CD4-positive, alpha-beta memory T cell (primary cell): ENCODE measurements at places on chromosomes 7 and 10.
A peak's percentile ranks its signal among the peaks of the same experiment; 100 is the strongest.

DNA sequence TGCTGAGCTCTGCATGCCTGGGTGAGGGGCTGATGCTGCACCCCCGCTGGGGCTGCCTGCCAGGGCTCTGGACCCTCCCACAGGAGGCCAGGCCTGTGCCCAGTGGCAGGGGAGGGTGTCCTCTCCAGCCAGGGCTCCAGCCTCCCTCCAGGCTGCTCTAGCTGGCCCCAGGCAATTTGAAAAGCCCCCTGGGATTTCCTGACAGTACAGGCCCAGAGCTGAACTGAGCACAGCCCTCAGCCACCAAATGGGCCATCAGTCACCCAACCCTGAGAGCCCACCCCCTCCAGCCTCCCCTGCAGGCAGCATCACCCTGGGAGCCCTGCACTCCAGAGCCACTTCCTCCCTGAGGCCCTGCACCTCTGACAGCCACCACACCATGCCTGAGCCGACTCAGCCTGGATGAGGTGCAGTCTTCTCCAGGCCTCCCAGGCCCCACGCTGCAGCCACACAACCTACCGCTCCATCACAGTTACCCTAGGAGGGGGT lies 101.8 kb upstream of the RET start:
- no peak for DNase-seq

- no peak for DNase-seq
These were observed 591.5 kb downstream of the DNAJB6 start for GRCh38 chr7:157928171-157928794.

- DNase-seq: no peak
These were observed 2.7 kb downstream of the REPIN1 start for GRCh38 chr7:150371131-150371995.

DNA sequence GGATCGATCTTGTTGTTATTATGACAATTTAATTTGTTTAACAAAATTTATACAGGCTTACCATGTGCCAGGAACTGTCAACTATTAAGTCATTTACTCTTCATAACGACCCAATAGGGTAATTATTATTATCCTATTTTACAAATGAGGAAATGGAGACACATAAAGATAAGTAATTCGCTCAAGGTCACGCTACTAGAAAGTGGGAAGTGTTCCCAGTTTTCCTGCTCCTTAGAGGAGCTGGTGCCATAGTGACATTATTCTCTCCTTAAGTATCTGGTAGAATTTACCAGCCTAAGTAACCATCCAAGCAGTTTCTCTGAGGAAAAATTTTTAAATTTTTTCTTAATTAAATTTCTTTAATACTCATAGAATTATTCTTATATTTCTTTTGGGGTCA lies 360.9 kb upstream of the RNF32 start:
- no peak for DNase-seq

- DNase-seq: no peak
These were observed 1111.6 kb upstream of the SORCS1 start for GRCh38 chr10:108275895-108276685.

DNA sequence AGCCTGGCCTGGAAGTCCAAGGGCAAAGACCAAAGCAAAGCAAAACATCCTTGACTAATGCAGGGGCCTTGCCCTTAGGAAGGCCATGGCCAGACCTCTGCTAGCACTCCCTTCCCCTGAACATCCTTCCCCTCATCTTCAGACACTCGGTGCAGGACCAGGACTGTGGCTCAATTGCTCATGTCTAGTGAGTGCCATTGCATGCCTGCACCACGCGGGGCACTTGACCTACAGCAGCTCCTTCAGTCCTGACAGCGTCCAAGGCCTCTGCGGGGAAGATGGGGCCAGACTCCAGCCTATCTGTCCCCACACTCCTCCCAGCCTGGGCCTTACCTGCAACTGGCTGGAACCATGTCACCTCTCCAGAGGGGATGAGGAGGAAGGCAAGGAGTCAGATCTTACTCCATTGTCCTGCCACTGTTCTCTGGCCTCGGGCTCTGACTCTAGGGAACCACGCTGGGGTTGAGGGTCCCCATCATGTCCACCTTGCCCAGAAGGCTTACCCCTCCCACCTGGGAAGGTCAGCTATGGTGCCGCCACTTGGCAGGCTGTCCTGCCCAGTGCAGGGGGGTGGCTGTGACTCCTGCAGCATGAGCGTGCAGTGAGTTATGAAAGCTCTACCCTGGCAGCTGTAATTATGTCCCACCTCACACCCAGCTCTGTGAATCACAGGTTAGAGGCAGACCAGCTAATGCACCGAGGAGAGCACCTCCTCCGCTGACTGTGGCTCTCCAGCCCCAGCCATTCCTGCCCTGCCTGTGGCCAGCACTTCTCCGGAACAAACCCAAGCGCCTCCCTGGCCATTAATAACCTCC lies 16.1 kb downstream of the DRGX start:
- DNase-seq: no peak

DNA sequence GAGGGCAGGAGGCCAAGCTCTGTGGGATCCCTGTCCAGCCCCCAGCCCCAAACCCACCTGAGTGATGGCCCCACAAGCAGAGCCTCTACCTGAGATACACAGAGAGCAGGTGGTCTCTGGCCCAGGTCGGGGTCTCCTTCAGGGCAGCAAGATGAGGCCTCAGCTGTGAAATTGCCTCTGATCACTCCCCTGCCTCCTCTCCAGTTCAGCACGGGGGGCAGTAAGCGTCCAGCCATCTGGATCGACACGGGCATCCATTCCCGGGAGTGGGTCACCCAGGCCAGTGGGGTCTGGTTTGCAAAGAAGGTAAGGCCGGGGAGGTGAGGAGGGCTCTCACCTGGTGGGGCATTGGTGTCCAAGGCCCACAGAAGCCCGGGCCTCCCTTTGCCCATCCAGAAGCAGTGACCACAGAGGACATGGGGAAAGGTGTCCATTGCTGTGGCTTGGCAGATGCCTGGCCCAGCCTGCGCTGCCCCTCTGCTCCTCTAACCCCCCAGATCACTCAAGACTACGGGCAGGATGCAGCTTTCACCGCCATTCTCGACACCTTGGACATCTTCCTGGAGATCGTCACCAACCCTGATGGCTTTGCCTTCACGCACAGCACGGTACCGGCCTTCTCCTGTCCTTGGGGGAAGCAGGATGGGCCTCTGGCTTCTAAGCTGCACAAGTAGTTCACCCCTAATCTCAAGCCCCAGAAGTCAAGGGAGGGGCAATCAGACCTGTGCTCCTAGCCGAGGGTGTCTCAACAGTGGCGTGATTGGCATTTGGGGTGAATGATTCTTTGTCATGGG lies 3.1 kb downstream of the CPA1 start:
- no peak for DNase-seq

- DNase-seq: no peak
These were observed 167.0 kb downstream of the SFMBT2 start for GRCh38 chr10:7243873-7244272.

DNA sequence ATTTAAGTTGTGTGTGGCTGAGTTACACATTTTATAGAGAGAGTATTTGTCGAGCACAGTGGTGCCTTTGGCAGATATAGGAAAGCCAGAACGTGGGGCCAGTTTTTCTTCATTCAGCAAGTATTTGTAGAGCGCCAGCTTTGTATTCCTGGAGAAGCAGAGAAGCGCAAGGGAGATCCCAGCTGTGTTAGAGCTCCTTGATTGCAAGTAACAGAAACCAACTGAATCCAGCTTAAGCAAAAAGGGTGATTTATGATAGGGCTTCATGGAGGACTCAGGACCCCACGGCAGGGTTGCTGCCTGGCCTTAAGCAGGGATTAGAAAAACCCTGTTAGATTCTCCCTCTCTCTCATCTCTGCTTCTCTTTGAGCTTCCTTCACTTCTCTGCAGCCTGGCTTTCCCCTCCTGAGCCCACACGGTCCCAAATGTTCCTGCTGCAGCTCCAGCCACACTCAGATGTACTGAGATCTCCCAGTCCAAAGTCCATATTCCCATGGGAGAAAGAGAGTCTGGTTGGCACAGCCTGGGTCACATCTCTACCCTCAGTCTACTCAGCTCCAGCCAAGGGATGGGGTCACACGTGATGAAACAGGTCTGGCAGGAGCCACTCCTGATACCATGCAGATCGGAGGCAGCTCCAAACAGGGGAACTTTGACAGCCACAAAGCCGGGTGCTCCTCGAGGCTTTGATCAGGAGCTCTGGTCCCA lies 16.7 kb downstream of the UBTD1 start:
- DNase-seq: no peak

DNA sequence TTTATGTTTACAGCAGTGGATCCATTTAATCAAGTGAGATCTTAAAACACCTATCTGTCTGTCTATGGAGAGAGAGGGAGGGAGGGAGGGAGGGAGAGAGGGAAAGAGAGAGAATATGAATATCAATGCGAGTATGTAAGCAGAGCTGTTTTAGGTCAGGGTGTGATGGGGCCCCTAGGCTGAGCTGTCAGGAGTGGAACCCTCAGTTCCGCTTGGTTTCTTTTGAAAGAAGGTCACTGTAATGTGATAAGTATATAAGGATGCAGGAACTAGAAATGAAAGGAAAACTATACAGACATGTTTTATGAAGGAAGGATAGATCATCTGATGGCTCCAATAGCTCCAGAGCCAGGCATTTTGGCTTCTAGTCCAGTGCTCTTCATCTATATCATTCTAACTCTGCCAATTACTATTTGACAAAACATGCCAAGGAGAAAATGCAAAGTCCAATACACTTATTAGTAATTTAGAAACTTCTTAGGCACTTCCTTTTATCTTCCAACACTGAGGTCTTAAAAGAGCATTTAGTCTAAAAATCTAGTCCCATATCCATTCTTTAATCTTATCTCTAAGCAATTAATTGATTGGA lies 70.3 kb downstream of the NRCAM start:
- DNase-seq: no peak

GRCh38 chr10:108404155-108404554 lies 1239.6 kb upstream of the SORCS1 start:
- DNase-seq: no peak

DNA sequence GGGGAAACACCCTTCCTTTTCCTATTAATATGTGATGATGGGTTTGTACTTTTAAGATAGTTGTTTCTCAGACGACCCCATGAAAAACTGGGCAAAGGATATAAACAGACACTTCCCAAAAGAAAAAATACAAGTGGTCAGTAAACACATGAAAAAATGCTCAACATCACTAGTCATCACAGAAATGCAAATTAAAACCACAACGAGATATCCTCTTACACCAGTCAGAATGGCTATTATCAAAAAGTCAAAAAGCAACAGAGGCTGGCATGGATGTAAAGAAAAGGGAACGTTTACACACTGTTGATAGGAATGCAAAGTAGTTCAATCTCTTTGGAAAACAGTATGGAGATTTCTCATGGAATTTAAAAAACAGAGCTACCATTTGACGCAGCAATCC lies 111.4 kb upstream of the ZEB1 start:
- no peak for DNase-seq

GRCh38 chr7:138785587-138786437 lies 12.0 kb upstream of the TMEM213 start:
- no peak for DNase-seq

DNA sequence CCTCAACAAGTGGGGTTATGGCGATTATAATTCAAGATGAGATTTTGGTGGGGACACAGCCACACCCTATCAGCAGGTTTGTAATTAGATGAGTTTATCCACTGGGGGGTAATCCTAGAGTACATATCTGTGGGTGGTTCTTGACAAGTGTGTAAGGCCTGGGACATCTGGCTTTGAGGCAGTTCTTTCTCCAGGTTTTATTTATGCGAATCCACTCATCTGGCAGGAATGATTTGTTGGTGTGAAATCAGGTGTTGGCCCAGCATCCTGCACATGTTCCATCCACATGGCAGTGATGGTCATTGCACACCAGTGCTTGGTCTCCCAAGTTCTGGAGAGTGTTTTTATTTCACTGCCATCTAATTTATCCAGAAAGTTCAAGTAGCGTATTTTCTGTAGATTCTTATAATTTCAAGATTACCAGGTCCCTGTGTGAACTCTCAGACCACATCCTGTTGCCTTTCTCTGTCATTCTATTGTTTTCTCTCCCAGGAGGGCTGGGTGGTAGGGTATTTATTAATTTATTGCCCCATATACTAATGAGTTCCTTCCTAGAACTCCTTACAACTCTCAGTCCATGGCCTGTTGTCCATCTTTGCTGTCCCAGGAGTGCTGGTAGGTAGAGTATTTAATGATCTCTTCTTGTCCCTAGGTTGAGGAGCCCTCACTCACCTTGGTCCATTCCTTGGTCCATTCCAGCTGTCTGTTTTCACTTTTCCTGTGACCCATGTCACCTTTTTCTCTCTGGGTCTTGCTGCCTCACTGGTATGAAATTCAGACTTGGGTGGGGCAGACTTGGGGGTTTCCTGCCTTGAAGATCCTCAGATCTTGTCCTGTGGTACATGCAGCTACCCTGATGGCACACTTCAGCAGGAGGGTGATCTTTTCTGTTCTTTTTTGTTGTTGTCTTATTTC lies 10.4 kb downstream of the RALA start:
- DNase-seq: peak; percentile 58

- DNase-seq: no peak
These were observed 212.8 kb downstream of the NSUN6 start for GRCh38 chr10:18438361-18439126.

DNA sequence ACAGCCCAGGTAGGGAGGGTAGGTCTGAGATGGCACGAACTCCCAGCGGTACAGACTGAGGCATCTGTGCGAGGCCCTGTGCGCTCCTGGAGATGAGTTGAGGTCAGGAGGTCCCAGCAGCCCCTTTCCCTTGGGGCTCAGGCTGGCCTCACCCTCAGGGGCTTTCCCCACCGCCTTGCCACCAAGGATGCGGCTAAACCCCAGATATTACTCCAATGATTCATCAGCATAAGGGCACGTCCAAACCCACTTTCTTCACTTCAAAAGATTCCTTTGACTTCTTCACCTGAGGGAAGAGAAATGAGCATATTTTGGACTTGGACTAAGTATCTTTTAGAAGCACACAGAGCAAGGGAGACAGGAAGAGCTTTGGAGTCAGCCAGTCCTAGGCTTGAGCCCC lies 20.3 kb downstream of the UROS start:
- DNase-seq: no peak

DNA sequence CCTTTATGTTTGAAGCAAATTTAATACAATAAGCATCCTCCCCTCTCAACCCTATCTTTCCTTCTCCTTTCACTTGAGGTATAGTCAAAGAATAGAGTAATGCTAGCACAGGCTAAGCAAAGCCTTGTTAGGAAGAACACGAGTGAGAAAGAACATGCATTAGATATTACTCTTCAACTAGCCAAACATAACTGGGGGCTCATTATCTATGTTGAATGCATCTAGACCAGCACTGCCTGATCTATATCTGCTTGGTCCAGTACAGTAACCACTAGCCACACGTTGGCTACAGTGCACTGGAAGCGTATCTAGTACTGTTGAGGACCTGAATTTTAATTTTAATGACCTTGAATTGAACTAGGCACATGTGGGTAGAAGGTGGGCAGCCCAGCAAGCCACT lies 21.0 kb downstream of the SFMBT2 start:
- DNase-seq: no peak

DNA sequence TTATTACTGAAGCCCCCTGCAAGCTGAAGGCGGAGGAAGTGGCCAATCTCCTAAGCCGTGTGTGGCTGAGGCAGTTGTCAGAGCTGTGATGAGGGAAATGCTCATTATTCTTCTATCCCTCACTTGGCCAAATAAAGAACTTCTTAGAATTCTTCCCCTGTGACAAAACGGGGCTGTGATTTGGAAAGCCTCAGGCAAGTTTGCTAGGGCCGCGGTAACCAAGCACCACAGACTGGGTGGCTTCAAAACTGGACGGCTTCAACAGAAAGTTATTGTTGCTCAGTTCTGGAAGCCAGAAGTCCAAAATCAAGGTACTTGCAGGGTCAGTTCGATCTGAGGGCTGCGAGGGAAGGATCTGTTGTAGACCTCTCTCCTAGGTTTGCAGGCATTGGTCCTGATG lies 72.3 kb upstream of the STEAP1B start:
- no peak for DNase-seq

GRCh38 chr7:30511973-30512662 lies 7.5 kb upstream of the GGCT start:
- no peak for DNase-seq

- no peak for DNase-seq
These were observed 55.2 kb upstream of the WNT16 start for GRCh38 chr7:121273467-121274167.
